ENCODE measurements at places on chromosomes 6 and 20.

GRCh38 chr6:12369781-12370262 lies 79.7 kb downstream of the EDN1 start:
- DNase-seq = no peak

GRCh38 chr6:80922916-80923455 lies 816.5 kb downstream of the BCKDHB start:
- DNase-seq = no peak

DNA sequence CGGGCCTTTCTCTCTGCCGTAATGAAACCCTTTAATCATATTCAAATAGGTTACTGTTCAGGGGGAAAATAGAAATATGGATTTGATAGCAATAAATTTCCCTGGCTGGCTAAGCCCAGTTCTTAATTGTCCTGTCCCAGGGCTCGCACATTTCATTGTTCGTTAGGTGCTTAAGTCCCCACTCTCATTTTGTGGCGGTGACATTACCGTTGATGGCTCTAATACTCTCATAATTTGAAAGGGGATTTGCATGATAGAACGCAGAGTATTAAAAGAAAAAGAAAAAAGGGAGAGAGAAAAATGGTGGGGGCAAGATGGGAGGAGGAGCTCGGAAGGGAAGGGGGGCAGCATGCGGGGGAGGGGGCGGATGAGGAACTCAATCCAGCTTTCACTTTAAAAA lies 79.1 kb upstream of the FOXP4 start:
- no peak for DNase-seq

DNA sequence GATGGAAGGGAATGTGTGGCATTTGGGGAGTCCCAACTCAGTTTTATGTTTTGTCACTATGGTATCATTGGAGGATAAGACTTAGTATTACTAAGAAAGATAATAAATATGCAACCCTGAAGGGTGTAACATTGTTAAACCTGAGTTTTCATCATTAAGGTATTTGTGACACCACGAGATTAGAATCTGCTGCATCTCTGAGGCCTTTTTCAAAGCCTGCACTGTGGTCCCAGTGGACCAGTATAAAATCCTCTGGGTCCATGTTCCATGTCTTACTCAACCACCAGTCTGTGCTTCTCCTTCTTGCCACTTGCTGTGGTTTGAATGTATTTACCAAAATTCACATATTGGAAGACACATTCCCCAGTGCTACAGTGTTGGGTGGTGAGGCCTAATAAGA lies 130.6 kb downstream of the TBX18 start:
- DNase-seq = no peak

DNA sequence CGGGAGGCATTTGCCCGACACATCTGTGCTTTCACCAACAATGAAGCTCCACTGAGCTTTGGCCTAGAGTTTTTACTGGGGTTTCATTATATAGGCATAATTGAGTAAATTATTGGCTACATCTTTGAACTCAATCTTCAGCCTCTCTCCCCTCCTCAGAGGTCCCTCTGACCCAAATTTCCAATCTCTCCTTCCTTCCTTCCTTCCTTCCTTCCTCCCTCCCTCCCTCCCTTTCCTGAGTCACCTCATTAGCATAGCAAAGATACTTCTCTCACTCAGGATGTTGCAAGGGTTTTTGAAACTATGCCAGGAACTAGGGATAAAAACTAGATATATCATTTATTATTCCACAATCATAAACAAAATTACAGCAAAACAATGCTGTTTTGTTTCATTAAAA lies 238.2 kb upstream of the PRND start:
- no peak for DNase-seq

Data from T-helper 17 cell (primary cell).